ENCODE measurements at places on chromosomes 1 and 21.
A peak's percentile ranks its signal among the peaks of the same experiment; 100 is the strongest.

DNA sequence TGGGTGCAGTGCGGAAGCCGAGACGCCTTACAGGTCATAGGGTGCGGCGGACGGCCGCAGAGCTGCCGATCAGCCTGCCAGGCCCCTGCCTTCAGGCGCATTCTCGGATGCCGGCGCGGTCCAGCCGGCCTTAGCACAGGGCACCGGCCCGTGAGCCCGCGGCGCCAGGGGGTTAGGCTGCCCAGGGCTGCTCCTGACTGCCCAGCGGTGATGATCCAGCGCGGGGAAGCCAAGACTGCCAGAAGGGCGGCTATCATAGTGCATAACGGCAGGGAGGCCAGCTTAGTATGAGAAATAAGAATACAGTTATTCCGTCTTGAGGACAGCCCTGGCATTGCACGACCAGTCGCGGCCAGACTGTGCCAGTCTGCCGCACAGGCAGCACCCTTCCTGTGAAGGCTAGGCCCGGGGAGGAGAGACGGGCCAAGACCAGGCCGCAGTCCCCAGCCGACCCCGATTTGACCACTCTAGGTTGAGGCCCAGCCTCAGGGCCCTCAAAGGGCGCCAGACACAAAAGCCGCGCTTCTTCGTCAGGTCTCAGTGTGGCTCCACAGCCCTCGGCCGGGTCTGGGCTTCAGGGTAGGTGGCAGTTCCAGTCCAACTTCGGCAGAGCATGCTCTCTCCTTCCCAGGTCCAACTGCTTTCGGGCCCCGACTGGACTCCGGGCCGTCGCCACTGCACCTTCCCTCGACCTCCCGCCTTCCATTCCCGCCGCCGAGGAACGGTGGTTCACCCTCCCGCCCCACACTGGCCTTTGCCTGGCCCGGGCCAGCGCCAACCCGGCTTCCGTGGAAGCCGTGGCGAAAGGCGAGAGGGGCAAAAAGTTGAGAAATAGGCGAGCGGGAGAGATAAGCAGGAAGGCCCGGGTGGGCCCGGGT is 829 bp downstream of the ALX3 start:
- DNase-seq: no peak

DNA sequence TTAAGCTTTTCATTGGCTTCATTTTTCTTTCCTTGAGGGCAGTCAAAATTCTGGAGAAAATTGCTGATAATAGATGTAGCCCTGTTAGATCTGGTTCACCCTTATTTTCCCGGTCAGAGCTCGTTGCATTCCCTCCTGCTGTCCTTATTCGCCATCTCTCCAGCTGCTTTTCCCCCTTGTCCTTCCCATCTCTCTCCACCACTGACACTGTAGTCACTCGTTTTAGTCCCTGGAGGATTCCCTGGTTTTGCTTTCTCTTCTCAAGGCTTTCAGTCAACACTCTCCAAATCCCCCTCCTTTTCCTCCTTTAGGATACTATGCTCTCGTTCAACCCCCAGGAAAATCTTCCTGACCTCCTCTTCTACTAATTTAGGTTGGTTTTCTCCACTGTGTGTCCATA is 83.1 kb downstream of the C21orf91 start:
- no peak for DNase-seq

DNA sequence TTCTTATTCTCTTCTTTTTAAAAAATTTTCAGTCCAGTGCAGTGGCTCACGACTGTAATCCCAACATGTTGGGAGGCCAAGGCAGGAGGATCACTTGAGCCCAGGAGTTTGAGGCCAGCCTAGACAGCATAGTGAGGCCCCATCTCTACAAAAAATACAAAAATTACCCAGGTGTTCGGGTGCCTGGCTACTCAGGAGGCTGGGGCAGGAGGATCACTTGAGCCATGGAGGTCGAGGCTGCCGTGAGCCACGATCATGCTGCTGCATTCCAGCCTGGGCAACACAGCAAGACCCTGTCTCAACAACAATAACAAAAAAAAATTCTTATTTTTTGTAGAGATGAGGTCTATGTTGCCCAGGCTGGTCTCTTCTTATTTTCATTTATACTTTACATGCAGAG is 7.9 kb downstream of the PLA2G2D start:
- DNase-seq: no peak

DNA sequence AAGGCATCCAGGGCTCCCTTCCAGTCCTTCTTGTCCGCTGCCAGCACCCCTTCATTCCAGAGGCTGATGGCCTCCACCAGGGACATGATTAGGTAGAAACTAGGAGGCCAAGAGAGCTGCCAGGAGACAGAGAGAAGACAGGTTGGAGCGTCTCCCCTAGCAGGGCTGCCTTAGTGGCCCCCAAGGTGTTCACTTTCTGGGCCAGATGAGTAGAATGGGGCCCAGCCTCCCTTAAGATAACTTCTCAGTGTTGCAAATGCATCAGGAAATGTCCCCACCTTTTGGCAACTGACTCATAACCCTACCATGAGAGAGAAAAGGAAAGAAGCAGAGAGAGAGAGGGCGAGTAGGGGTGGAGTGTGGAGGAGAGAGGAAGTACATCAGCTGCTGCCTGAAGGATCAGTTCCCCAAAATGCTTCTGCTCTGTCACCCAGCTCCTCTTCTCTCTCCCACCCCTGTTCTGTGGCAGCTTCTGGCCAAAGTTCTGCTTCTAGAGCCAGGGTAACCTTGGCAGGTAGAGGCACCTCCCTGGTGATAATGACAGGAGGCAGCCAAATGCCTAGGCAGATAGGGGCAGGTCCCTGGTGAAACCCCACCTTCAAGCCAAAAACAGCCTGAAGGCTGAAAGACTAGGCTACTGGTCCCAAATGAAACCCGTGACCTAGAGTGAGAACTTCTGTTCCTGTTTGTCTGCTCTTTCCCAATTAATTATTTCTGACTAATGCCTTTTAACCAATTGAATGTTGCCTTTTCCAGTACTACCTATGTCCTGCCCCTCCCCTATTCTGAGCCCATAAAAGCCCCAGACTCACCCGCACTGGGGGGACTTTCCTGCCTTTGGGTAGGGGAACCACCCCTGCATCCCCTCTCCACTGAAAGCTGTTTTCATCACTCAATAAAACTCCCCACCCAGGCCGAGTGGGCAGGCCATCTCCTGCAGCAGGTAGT is at the start of gene NCF2:
Gene NCF2, minus strand, starts transcription at position 216 of the 948 bp plus-strand sequence. Its CDS starts 130 bp downstream, at position 86.
- no peak for DNase-seq

- no peak for DNase-seq
Measured at GRCh38 chr1:9384751-9385245, 92.1 kb downstream of the SPSB1 start.

DNA sequence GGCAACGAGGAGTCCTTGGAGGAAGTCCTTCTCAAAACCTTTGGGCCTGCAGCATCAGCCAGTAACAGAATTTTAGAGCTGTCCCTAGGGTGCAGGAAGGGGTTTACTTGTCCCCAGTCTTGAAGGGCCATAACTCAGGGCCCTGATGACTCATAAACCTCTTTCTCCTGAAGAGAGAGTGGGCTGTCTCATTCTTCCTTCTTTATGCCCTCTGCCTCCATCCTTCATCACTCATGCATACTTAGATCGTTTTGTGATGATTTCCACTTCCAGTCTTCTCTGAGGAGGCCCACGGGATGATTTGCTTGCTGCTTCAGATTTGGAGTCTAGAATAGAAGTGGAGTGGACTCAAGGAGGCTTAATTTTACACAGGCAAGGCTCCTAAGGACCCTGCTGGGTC is 60.2 kb downstream of the NDUFS5 start:
- no peak for DNase-seq

- peak; percentile 33 for DNase-seq
Measured at GRCh38 chr1:212858461-212859265, 588 bp downstream of the FLVCR1 start.

- DNase-seq: no peak
Measured at GRCh38 chr1:26570287-26570686, 40.7 kb downstream of the RPS6KA1 start.

DNA sequence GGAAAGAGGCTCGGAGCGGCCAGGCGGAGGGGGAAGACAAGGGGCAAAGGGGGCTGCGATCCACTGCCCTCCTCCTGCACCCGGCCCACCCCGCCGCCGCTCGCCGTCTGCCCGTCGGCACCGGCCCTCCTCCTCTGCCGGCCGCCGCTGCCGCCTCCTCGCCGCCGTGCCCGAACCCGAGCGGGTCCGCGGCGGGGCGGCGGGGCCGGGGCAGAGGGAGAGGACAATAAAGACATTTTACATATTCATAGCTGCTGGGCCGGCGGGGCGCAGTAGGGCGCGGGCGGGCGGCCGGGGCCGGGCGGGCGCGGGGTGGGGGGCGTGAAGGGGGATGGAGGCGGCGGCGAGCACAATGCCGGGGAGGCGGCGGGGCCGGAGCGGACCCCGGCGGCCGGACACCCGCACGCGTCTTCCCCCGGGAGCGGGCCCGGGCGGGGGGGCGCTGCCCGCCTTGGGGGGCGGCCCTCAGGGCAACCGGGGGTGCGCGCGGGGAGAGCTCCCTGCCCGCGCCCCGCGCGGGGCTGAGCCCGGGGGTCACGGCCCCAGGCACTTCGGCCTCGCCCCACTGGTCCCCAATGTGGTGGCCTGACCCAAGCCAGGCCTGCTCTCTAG is 546 bp downstream of the POU2F1 start:
- DNase-seq: peak; percentile 37

- no peak for DNase-seq
Measured at GRCh38 chr1:162136760-162137159, 67.3 kb downstream of the NOS1AP start.
